ENCODE measurements at places on chromosomes 11 and 22. TPM values are rescaled to one million over a fixed set of nuclear protein-coding genes. Genes with fewer than 3 reads are reported as not detected.

DNA sequence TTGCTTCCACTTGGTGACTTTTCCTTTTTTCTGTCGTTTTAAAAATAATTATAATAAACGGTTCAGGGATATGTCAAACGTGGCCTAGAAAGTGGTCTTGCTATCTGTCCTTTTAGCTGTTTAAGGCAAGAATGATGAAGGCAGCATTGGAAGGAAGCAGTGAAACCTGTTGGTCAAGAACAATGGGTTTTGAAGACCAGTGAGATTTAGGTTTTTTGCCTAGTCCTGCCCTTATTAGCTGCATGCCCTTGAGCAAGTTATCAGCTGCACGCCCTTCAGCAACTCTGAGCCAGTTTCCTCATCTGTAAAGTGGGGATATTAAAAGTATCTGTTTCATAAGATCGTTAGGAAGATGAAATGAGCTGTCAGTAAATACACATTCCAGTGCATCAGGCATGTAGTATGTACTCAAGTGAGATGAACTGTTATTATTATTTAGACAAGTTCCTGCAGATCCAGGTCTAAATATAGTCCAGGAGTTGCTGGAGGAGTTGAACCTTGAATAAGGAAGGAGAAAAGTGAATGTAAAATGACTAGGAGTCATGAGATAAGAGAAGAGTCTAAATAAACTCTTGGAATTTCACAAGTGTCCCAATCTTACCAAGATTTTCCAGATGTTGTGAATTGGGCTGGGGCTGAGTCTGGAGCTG lies 90.8 kb upstream of the HSD17B12 start:
- no peak for DNase-seq

DNA sequence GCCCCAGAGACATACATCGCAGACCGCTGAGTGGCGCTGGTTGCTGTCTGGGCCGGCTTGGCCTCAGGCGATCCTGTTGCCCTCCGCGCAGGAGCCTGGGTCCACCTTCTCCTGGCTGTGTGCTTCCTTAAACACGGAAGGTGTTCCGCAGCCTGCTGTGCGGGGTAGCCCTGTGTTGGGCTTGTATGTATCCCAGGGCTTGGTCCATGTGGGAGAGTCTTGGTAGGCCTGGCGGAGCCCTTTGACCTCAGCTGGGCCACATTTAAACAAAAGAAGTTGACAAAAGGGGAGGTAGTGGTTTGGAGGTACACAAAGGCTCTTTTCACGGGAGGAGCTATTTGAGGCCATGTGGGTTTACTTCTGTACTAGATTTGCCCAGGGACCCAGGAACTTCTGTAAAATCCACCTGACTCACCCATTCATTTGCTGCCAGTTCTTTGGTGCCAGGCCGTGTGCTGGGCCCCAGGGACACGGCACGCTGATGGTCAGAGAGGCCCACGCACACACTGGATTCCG lies 11.0 kb upstream of the GRAMD4 start:
- no peak for DNase-seq

Gene NPAS4
- not detected for total RNA-seq

DNA sequence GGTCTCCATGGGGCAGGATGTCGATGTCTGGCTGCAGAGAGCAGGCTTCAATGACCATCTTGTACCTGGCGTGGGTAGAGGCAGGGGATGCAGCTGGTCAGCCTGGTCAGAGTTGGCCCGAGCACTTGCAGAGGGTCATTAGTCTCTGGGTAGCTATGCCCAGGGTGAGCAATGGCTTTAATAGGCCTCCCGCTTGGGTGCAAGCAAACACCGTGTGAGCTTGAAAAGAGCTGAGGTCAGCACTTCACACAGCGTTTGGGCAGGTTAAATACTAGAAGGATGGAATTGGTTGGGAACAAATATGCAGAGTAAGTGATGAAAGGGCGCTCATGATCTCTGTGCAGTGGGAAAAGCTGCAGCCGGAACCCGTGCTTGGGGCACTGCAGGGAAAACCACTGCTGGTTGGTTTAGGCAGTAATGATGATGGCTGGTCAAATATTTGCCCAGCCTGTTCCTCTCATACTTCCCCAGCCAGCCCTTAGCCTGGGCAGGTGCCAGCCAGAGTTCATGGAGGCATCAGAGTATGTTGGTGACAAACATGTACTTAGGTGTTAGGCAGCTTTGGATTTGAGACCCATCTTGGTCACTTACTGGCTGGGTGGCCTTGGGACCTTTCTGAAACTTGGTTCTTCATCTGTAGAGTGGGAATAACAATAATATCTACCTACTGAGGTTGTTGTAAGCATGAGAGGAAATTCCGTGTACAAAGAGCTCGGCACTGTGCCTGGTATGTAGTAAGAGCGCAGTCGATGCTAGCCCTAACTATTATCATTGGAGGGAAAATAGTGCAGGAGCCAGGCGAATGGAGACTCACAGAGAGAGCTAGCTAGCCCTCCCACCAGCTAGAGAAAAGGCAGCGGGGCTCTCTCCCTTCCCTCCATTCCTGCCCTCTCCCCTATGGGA lies 25.2 kb upstream of the KCNJ11 start:
- no peak for DNase-seq

GRCh38 chr11:7651140-7651551 lies 22.2 kb downstream of the CYB5R2 start:
- no peak for DNase-seq

DNA sequence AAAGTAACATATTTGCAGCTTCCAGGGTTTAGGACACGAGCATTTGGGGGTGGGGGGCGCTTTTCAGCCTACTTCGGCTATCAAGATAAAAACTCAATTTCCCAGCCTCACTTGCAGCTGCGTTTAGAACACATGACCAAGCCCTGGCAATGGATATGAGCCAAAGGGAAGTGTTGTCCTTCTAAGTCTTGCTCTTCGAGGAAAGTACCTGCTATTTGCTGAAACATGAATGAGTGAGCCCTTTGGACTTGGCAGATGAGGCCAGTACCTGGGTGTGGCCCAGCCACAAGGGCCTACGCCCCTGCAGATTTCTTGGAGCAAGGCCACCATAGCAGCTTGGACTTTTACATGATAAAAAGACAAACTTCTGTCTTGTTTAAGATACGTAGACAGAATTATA lies 60.2 kb upstream of the SORL1 start:
- DNase-seq: no peak

All from heart right ventricle (tissue), 16 donors.